ENCODE measurements at places on chromosomes 16 and 17. TPM values are rescaled to one million over a fixed set of nuclear protein-coding genes. Genes with fewer than 3 reads are reported as not detected.

- DNase-seq: no peak
Observed at GRCh38 chr16:75296606-75297005, 45.2 kb upstream of the BCAR1 start.

DNA sequence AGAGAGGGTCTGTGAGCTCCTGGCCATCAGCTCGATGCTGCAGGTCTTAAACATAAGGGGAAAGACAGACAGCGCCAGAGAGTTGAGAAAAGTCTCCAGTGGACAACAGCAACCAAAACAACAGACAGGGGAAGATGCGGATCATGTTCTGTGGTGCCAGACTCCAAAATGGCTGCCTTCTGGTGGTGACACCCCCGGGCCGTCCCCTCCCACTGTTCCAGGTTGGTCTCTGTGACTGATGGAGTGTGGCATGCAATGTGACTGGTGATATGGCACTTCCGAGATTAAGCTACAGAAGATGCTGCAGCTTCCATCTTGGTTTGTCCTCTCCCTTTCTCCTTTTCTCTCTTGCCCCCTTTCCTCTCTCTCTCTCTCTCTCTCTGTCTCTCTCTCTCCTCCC is 40.4 kb upstream of the RBFOX3 start:
- DNase-seq: no peak

GRCh38 chr16:4377573-4378154 is 6.0 kb downstream of the VASN start:
- no peak for DNase-seq

- no peak for DNase-seq
Observed at GRCh38 chr17:17722906-17723353, 41.7 kb downstream of the RAI1 start.

DNA sequence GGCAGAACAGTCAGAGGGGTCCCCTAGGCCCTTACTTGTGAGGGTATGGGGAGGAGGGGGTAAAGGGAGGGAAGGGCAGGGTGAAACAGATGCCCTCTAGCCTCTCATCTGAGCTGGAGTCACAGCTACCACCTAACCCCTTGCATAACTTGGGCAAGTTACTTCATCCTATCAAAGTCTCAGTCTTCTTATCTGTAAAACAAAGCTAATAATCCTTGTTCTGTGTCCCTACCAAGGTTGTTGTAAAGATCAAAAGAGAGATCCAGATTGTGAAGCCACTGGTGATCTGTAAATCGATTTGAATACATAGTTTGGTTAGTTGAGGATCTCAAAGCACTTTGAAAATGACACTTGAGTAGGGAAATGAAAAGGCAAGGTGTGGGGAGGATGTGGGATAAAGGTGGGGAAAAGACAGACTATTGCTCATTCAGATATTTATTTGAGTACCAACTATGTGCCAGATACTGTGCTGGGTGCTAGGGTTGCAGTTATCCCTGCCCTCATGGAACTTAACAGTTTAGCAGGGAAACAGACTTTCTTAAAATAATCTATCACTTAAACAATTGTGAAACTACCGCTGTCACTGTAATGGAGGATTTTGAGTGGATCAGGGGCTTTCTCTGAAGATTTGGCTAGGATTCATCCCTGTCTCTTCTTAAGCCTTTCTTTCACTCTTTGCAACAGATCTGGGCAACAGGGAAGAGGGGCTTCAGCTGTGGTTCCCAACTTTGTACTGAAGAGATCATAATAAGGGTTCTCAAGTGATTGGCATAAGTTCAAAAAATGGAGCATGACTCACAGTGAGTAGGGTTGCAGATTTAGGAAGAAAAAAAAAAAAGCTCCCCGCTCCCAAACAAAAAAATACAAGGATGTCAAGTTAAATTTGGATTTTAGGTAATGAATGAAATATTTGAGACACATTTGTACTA is 3.0 kb downstream of the HEATR9 start:
- DNase-seq: no peak

GRCh38 chr16:64211331-64211730 is 910.5 kb downstream of the CDH11 start:
- DNase-seq: no peak

GRCh38 chr16:14356064-14356463 is 274.0 kb downstream of the PARN start:
- no peak for DNase-seq

GRCh38 chr17:9322326-9322725 is 253.3 kb downstream of the STX8 start:
- no peak for DNase-seq

DNA sequence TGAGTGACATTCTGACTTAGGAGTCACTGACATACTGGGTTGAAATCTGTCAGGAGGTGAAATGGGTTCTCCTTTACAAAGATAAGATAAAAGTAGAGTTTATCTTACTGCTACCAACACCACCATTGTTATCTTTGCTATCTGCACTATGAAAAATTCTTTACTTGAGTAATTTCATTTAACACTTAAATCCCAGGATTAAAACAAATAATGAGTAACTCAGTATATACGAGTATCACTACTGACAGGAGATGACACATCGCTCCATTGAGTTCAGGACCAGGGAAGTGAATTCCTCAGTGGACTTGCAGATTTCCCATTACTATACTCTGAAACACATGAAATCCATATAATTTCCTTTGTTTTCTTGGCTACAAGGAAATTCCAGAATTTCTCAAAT is 242.1 kb upstream of the NLRP1 start:
- no peak for DNase-seq

DNA sequence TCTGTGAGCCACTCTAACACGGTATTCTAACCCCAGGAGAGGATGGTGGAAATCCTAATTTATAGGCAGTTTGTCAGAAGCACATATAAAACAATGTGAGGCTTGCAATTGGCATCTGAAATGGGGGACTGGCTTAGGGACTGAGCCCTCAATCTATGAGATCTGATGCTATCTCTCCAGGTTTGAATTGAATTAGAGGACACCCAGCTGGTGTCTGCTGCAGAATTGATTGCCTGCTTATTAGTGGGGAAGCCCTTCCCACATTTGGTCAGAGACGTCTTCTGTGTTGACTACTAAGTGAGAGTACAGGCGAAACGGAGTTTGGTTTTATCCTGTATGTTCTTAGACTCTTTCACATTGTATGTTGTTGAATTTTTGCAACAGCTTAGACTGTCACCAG is 13.6 kb upstream of the TMIGD1 start:
- no peak for DNase-seq

- no peak for DNase-seq
Observed at GRCh38 chr16:52497067-52497816, 49.7 kb downstream of the TOX3 start.

DNA sequence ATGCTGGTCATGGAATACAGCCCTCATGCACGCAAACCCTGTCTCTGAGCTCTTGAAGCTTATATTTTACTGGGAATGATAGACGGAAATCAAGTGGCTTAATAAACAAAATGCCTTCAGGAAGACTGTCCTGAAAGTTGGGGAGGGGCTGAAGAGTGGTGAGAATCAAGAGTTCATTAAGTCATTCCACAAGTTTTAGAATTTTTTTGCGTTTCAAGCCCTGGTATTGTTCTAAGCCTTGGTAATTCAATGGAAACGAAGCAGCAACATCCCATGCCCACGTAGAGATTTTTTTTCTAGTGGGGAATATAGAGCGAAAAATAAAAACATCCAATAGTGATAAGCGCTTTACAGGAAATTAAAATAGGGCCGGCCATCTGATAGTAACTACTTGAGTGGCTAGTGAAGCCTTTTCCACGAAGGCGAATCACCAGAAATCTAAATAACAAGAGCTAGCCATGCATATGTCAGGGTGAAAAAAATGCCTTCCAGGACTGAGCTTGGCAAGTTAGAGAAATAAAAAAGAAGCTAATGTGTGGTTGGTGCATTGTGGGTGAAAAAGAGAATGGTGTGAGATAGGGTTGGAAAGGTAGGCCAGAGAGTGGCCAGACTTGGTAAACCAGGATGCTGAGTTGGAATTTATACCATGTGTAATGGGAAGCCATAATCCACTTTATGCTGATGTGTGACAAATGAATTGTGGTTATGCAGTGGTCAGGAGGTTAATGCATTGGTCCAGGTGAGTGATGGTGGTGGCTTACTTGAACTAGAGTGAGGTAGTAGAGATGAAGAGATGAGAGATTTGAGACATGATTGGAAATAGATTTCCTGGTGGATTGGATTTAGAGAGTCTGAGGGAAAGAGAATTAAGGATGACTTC is 772 bp downstream of the PFAS start:
- no peak for DNase-seq

DNA sequence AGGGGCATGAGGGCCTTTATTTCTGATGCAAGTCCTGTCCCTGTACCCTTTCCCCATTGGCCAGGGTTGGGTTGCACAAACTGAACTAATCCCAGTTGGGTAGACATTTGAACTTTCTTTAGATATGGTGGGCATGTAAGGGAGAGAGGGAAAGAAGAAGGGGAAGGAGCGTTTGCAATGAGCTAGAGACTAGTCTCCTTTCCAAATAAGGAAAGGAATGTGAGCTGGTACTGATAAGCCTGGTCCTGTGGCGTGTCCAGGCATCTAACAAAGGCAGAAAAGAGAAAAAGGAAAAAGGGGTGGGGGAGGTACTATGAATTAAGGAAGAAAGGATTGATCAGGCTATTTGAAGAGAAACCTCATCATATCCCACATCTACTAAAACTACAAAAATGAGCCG is 20.3 kb downstream of the CHMP6 start:
- DNase-seq: no peak

DNA sequence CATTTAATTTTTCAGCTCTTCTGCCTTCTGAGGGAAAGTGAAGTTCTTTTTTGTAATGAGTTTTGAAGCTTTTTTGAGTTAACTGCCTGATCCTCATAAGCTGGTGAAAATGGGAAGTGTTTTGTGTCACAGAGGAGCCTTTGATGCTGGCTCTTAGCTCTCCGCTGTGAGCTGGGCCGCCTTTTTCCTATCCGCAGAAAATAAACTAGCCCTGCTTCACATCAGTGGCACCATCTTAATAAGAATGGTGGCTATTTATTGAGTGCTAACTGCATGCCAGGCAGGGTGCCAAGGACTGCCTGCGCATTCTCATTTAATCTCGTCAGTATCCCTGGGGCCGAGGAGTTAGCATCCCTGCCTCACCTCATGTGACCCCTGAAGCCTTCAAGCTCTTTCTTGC is 309.0 kb downstream of the CPPED1 start:
- no peak for DNase-seq

DNA sequence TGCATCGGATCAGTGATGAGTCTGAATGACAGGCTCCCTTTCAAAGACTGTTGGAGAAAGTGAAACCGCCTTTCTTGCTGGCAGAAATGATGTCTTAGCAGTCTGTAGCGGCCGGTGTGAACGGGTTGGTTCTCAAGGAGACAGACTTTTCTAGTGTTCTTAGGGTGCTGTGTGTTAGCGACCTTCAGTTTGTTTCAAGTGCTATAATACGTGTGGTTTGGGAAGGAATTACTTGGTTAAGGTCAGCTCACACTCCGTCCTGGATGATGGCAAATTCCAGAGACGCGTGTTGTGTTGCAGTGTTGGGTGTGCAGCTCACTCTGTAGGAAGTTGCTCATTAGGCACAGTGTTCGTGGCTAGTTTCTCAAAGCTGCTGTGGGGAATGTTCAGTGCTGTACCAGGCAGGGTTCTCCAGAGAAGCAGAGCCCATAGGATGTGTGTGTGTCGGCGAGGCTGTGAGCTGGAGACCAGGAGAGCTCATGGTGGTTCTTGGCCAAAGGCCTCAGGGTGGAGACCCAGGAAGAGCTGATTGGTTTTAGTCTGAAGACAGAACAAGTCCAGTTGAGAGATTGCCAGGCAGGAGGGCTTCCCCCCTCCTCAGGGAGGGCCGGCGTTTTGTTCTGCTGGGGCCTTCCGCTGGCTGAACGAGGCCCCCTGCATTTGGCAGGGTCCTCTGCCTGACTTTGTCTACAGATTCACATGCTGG is 37.6 kb downstream of the ZNF750 start:
- no peak for DNase-seq

- peak; percentile 95 for DNase-seq
Observed at GRCh38 chr17:42667088-42667951, 8.2 kb downstream of the TUBG2 start.

GRCh38 chr17:69761767-69762321 is 313.2 kb upstream of the KCNJ16 start:
- peak; percentile 90 for DNase-seq

DNA sequence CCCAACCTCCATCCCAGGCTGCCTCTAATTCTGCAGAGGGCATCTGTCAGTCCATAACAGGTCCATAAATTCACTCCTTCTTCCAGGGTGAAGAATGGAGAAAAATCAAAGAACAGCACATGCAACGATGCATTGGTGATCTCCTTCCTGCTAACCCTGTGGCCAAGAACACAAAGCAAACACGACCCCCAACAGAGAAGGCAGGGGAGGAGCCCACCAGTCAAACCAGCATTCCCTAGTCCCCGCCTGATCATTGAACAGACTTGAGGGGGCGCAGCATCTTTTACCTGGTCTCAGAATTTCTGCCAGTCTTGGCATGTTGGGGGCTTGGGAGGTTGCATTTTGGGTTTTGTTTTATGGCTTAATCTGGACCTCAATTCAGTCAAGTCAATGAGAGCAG is 476.0 kb downstream of the SLC39A11 start:
- DNase-seq: no peak

- no peak for DNase-seq
Observed at GRCh38 chr17:40554646-40555295, 10.5 kb downstream of the CCR7 start.

DNA sequence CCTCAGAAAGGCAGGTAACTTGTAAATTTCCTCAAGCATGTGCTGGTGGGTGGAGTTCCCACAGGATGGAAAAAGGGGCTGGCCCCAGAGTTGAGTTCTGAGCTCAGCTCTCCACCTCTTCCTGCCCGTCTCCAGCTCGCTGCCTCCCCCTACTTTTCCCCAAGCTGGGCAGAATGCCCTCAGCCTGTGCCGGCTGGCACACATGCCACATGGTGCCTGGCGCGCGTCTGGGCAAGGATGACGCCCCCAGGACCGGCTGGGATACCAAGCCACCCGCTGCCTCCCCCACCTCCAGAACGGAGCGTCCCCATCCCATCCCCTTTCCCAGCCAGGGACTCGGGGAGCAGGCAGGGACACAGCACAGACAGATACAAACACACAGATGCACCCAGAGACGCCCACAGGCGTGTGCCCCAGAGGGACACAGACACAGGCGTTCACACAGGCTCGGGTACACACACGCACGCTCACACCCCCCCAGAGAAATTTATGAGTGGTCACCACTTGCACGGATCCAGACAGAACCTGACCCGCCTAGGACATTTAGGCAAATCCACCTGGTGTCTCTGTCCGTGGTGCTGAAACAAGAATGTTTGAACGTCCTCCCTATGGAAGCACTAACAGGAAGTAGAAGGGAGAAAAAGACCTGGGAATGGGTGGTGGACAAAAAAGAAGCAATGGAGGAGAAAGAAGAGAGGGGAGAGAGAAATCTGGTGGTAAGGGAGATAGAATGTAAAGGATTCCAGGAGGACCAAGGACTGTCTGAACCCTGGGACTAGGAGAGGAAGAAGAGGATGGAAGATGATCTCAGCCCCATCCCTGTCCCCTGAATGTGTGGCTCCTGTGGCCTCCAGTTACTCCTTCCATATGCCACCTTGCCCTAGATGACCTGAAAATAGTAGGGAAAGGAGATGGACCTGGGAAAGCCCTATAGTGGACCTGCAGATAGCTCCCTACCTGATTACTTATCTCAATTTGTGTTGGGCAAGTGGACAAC is 15.5 kb downstream of the NEUROD2 start:
- peak; percentile 71 for DNase-seq

PRSS33 gene
- total RNA-seq: not detected

SARM1 gene
- total RNA-seq: 5.0 TPM

ALDH3A1 gene
- not detected for total RNA-seq

GNGT2 gene
- total RNA-seq: not detected

CBLN1 gene
- total RNA-seq: not detected

PRSS8 gene
- 4.4 TPM for total RNA-seq

ANKFN1 gene
- 0.46 TPM for total RNA-seq

C16orf89 gene
- not detected for total RNA-seq

RTN4RL1 gene
- 8.1 TPM for total RNA-seq

USP10 gene
- 45.3 TPM for total RNA-seq

NME1 gene
- total RNA-seq: 280 TPM

TEN1 gene
- 23.1 TPM for total RNA-seq

Data from Caki2 (cell line).